T-helper 22 cell (primary cell): ENCODE measurements at places on chromosomes 1 and 21.

DNA sequence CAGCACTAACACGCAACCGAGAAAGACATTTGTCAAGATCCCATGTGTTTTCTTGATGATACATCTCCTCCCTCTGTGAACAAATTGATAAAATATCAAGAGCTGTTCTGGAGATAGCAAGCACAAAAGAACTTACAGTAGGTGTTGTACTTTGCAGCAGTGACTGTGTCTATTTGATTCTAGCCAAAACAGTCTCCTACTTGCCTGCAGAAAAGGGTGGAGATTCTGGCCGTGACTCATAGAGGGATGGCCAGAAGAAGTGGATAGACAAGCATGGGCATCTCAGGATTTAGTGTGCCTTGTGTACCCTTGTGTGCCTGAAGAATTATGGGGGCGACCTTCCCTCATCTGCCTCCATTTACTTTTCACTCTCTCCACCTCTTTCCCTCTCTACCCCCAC is 458.4 kb upstream of the LRRC7 start:
- no peak for DNase-seq

GRCh38 chr1:197911111-197911856 is 5.9 kb upstream of the LHX9 start:
- no peak for DNase-seq

DNA sequence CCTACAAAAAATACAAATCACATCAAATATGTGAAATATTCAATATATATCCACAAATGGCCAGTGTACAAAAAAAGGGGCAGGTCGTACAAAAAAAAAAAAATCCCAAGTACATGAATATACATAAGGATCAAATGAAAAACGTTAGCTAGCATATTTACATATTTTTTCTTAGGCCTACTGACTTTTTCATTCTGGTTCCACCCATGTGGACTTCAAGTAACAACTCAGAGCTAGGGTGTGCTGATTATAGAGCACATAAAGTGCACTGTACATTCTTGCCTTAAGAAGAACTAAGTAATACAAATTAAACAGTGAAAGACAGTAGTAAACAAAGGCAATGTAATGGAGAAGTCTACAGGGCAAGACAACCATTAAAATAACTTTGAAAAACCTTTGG is 297.0 kb downstream of the AKT3 start:
- no peak for DNase-seq

GRCh38 chr1:68321084-68321685 is 88.9 kb upstream of the WLS start:
- DNase-seq: no peak

- no peak for DNase-seq
Observed at GRCh38 chr1:72060466-72061245, 221.7 kb downstream of the NEGR1 start.

DNA sequence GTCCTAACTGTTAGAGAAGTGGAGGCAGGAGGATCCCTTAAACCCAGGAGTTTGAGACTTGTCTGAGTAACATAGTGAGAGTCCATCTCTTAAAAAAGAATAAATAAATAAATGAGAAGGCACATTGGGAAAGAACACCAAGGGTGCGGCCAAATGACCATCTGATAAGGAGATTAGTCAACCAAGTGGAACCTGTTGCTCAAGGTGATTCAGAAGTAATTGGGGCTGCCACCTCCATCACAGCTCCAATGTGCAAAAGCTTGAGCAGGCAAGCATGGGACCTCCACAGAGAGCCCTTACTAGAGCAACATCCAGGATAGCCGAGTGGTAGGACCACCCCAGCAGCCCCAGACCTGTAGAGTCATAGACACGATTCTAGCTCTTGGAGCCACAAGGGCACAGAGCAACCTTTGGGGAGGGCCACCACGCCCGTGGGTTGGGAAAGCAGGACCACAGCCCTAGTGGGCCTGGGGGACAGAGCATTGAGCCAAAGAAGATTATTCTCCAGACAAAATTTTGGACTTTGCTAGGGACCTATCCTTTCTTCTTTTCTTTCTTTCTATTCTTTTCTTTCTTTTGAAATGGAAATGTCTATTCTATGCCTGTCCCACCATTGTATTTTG is 40.9 kb downstream of the KCNK1 start:
- DNase-seq: no peak

DNA sequence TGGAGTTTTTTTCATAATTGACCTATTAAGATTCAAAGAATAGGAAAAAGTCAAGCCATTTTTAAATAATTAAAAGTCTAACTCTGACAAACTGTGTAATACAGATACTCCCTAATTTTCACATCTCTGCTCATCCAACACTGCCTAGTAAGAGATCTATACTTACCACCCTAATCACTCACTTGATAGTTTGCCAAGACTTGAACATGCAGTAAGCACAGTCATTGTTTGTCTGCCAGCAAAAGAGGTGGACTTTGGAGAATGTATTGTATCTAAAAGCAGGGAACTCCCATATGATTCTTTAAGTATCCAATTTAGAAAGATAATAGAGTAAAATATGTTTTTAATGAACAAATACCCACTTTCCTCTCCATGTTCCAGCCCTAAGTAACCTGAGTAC is 15.5 kb downstream of the TMEM59 start:
- DNase-seq: no peak

DNA sequence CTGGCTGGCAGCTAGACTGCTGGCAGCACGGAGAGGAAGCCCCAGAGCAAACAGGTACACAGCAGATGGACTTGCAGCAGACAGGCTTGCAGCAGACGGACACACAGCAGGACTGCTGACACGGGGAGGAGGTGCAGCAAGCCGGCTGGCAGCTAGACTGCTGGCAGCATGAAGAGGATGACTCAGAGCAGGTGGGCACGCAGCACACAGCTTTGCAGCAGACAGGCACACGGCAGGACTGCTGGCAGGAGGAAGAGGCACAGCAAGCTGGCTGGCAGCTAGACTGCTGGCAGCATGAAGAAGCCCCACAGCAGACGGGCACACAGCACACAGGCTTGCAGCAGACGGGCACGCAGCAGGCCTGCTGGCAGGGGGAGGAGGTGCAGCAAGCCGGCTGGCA is 498 bp downstream of the KRTAP10-2 start:
- no peak for DNase-seq

GRCh38 chr21:38300141-38300578 is 43.4 kb downstream of the KCNJ15 start:
- DNase-seq: no peak

- no peak for DNase-seq
Observed at GRCh38 chr1:111937147-111937725, 52.2 kb downstream of the KCND3 start.

DNA sequence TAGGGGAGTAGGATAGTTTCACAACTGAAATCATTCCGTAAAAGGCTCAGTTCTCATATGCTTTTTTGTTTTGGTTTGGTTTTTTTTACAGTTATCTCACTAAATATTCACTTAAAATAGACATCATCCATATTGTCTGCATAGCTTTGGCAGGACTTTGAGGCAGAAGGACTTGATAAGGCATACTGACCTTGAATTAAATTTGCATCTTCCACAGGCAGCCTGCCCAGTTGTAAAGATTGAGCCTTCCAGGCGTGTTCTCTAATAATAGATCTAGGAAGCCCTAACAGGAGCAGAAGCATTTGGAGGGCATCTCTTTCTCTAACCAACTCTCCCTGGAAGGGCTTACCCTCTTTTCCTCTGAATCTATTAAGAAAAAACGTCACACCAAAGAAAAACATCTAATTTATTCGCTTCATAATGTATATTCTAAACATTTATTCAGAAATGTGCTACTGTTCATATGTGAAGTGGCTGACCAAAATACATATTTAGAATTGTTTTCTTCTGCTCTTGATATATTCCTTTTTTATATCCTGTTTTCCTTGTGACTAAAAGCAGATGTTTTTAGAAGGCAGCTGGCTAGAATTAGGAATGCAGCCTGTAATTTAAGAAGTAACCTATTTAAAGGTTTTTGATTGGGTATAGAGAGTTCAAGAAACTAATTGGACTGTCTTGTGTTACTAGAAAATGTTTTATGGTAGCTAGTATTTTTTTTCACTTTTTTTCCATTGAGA is 20.2 kb downstream of the DESI2 start:
- no peak for DNase-seq

- peak; percentile 18 for DNase-seq
Observed at GRCh38 chr1:5509664-5510452, 482.4 kb downstream of the NPHP4 start.

DNA sequence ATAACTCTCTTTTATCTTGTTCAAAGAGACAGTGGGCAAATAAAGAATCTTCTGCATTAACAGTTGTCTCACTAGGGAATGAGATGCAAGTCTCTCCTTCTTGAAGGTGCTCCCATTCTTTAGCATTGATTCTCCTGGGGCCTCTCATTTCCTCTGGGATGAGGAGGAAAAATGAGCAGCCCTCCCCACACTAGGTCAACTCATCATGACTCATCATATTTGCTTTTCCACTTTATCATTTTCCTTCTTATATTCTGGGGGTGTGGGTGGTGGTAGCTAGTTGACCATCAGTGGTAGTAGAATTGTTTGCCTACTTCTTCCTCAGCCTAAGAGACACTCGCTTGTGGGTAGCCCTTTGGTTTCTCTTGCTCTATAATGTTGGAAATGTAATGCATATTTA is 182.0 kb upstream of the C1orf87 start:
- no peak for DNase-seq

- no peak for DNase-seq
Observed at GRCh38 chr1:47209725-47210325, 20.0 kb upstream of the PDZK1IP1 start.

DNA sequence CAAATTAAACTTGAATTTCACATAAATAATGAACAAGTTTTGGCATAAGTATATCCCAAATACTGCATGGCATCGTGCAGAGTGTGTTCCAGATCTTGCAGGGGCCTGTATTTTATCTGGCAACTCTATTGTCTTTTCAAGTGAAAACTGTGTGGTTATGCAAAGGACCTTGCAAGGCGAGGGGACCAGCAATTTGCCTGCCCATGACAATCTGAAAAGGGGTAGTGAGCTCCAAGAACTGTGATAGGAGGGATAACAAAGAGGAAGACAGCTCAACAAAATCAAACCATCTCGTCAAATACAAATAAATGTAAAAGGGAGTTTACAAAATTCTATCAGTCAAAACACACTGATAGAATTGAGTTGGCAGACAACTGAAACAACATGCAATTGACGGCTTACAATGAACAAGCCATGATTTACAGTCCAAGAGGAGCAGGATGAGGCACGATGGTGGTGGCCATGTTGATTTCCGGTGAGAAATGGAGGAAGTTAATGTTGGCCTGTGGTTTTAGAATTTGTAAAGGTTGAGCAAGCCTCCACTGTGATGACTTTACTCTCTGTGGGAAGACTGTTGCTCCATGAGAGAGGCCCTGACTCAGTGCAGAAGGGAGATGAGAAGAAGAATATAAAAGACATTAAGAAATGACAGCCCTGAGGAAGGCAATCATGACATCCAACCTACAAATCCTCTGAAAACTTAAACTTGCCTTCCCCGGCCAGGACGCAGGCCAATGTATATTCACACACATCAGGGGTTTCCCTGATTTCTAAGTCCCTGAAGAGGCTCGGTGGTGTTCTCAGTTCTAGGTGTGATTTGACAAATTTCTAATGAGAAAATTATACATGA is 132.2 kb downstream of the ADSS2 start:
- DNase-seq: peak; percentile 39

GRCh38 chr1:25220666-25221065 is 11.6 kb downstream of the SYF2 start:
- DNase-seq: no peak

- DNase-seq: peak; percentile 47
Observed at GRCh38 chr1:1157426-1157913, 16.2 kb upstream of the TTLL10 start.

- no peak for DNase-seq
Observed at GRCh38 chr21:35256468-35256988, 207.4 kb upstream of the RUNX1 start.
